ENCODE measurements at places on chromosomes 2 and 18.

DNA sequence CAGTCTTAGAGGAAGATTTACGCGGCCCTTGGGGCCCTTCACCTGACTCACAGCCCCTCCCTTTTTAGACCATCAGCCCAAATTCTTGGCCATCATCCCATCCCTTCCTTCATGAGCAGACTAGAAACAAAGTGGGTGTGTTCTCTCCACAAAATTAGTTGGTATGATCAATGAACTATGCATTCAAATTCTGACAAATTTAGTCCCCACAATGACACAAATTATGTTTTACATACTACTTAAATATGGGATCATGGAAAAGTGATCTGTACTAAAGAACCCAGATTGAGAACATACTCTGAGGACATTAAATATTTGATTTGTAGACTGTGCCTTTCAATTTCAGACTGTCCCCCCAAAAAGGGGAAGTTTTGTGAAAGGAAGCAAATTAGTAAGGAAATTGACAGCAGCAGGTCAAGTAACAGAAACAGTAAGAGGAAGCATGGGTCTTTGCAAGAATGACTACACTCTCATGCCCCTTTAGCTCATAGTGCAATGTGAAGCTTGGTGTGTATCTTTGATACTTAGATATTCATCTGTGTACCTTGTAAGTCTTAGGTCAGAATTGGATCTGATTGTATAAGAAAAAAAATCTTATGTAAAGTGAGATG lies 2.2 kb upstream of the MAPRE2 start:
- DNase-seq, result no peak

- no peak for DNase-seq
These were observed 24.9 kb upstream of the ACOXL start for GRCh38 chr2:110707386-110707965.

GRCh38 chr18:48782381-48782861 lies 168.3 kb downstream of the SMAD7 start:
- no peak for DNase-seq

DNA sequence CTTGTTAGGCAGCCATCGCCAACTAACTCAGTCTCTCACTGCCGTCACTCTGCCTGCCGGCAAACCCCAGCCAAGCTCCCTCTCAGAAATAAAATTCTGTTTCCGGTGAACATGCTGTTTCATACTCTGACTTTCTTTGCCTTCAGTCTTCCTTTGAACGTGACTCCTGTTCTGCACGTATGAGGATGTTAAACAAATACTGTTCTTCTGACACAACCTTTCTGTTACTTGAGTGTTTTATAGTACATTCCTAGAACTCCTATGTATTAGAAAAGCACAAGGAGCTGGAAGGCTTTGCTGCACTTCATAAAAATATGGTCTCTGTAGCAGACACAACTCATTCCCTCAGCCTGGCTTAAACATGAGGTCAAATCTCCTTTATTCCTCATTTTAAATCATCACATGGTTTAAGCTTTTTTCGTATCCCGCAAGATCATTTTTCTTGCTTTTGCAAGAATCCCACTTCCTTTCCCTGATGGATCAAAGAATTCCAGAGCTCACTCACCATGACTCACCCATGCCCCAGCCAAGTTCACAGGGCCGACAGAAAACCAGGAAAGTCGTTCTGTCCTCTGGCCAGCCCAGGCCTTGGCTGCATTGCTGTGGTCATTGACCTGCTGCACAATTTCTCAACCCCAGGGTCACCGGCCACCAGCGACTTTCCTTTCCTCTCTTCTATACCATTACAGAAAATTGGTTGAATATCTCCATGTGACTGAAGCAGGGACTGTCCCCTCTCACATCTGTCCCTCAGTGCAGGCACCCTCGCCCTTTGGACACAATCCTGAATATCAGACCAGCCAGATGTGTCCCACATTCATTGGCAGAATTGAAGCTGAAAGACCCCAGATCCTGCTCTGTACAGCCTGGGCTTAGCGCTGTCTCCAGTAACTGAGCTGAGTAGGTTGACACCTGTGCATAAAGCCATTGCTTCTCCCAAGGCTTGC lies 183.1 kb upstream of the ARL4C start:
- DNase-seq, result no peak

DNA sequence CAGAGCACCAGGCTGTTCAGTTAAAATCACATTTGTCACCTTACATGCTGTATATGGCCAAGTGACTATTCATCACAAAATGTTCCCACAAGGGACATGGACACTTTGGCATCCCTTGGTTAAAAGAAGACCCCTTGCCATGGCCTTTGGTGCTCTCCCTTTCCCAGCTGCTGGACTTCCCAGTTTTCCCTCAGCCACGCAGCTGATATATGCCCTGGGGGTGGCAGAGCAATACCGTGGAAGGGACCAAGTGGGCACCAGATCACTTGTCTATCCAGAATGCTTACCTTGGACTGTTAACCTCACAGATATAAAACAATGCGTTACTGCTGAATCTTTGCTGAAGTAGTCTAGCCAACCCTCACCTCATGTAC lies 35.3 kb downstream of the PAIP2B start:
- no peak for DNase-seq

- DNase-seq, result no peak
These were observed 42.3 kb downstream of the WDR75 start for GRCh38 chr2:189483571-189483970.

DNA sequence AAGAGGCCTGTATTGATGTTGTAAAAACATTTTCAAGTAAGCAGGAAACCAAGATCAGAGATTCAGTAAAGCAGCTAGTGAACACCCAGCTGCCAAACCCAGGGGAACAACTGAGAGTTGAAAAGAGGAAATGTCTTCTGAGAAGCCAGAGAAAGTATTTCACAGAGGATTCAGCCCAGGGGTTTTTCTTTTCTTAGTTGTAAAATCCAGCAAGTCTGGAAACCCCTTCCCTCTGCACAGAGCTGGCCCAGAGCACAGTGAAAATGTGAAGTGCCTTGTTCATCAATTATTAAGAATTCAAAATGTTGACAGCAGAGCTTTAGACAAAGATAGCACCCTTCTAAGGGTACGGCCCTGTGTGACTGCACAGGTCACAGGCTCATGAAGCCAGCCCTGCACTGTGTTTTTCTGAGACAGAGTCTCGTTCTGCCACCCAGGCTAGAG lies 28.4 kb downstream of the AFF3 start:
- DNase-seq, result no peak

GRCh38 chr2:215839309-215839708 lies 174.0 kb downstream of the MREG start:
- DNase-seq, result no peak

DNA sequence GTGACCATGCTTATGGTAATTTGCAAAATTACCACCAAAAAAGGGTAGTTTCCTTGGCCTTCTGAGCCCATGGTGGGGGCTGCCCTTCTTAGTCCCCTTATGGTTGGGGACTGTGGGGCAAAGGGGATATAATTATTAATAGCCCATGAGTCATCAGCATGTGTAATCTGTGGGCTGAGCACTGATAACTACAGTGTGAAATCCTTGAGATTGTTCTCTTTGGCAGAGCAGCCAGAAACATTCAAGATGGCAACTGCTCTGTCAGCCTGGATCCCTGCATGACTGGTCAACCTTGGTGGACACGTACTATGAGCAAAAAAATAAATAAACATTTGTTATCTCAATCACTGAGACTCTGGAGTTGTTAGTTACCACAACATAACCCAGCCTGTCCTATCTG lies 61.3 kb downstream of the MGAT4A start:
- DNase-seq, result no peak

DNA sequence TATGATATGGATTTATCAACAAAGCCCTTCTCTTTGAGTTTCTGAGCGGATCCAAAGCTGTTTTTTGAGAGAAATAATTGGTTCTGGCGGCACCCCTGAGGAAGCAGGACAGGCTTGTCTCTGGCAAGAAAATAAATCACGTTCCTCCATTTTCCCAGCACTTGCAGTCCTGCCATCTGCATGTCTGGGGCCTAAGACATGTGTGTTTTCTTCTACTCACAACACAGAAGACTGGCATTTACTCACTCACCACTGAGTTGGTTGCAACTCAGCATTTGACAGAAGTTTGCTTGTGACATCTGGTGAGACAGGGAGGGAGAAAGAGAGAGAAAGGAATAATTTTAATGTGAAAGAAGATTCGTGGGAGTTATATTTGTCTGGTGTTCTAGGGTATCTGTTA lies 37.0 kb upstream of the YES1 start:
- DNase-seq, result no peak

DNA sequence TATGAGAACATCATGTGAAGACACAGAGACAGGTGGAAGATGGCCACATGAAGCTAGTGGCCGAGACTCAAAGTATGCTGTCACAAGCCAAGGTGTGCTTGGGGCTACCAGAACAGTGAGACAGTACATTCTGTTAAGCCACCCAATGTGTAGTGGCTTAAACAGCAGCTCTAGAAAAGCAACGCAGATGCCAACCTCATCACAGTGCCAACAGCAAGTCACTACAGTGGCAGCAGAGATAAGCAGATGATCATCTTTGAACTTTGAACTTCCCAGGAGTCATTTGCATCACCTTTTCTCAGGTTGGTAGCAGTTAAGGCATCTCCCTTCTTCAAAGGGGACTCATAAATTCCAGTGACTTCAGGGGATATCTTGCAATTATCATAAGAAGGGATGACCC lies 394.4 kb downstream of the LRP1B start:
- no peak for DNase-seq

DNA sequence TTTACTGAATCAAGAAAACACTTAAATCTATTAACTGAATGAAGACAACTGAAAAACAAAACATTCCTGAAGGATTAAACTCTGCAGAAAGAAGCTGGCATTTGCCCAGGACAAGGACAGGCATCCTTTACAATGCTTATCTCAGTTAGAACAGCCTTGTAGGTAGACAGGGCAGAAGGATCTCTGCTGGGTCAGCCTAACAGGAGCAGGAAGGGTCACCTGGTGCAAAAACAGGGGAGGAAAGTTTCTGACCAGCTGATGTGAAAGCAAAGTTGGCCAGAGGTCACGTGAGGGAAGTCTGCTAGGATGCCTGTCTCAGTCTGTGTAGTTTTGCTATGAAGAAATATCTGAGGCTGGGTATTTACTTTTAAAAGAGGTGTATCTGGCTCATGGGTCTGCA lies 348.6 kb downstream of the ANAPC1 start:
- DNase-seq, result no peak

DNA sequence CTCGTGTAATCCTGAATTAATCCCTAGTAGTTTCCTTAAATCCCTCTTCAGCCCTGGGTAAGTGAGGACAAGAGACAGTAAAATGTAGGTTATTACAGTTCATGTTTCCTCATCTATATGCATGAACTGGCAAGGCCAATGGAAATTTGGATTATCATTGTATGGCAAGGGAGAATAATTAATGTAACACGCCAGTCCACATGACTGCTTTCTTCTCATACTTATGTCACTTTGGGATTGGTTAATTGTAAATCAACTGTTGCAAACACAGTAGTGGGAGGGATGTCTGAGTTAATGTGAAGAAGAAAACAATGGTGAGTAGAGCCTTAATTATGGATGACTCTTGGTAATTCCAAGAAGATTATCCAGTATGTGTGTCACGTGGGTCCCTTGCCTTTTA lies 1.7 kb upstream of the SERPINB7 start:
- no peak for DNase-seq

DNA sequence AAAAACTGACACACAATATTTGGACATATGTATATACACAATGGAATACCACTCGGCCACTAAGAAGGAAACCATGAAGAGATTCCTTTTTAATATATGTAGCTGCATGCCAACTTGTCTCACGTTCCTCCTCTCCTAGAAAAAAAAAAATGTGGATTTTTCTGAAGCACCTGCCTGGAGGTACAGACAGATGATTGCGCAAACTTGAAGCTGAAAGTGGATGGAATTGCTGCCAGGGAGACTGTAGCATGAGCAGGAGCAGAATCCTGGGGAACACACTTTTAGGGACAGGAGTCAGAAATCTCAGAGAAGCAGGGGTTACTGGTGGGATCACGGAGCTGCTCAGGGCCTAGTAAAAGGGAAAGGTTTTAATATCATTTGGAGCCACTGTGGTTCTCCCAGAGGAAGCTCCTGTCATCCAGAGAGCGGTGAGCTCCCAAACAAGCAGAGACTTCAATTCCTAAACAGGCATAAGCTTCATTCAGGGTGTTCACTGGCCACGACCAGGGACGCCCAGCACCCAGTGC lies 640 bp upstream of the SPR start:
- no peak for DNase-seq

GRCh38 chr2:25420820-25421237 lies 79.1 kb upstream of the DNMT3A start:
- no peak for DNase-seq

DNA sequence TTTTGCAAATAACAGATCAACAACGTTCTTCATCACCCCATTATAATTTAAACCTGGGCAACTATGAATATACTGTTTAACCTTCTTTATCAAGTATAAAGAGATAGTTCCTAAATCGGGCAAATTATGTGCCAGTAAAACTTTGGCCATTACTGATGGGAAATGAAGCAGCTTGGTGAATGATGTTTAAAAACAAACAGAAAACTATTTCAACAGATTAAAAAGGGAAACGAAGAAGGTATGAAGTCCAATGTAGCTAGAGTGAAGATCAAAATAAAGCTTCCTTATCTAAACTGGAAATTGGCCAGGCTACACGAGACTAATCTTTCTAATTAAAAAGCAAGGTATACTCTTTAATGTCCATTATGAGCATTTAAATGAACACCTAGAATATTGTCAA lies 6.7 kb upstream of the RBBP8 start:
- DNase-seq, result no peak

- no peak for DNase-seq
These were observed 171.0 kb downstream of the AFF3 start for GRCh38 chr2:99971326-99971900.

GRCh38 chr2:18883616-18884456 lies 294.5 kb upstream of the NT5C1B start:
- no peak for DNase-seq

DNA sequence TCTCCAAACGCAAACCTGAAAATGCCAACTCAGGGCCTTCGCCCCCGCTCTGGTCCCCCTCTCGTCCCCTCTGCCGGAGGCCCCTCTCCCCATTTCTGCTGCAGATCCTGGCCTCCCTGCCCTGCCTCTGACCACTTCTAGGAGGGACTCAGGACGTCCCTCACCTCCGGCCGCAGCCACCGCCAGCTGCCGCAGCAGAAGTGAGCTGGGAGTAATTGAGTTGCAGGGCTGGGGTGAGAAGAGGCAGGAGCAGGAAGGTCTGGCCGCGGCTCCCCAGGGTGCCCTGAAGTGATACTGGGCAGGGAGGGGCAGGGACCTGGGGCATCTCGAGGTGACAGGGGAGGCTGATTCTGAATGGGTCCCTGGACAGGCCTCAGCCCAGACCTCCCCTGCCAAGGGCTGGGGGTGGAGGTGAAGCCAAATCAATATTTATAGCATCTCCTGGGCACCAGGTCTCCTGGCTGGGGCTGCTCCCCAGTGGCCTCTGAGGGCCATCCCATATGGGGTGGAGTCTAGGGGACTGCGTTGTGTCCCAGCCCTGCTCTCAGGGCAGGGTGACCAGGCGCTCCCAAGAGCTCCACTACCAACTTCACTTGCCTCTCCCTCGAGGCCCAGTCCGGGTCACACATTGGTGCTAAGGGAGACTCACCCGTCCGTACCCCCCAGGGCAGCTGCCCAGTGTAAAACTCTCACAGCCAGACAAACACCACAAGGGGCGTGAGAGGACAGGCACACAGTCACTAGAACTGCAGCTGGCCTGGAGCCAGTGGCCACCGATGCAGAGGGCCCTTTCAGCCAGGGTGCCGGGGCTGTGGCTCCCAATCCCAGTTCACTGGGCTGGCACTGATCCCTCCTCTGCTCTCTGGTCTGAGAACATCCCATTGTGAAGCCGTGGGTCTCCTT lies 33.0 kb downstream of the KCNIP3 start:
- DNase-seq, result no peak
